ENCODE measurements at places on chromosomes 7 and 10.

GRCh38 chr10:17831896-17832295, 22.7 kb downstream of the MRC1 start:
- DNase-seq, result no peak

GRCh38 chr10:129968853-129969183, 4.7 kb upstream of the EBF3 start:
- no peak for DNase-seq

DNA sequence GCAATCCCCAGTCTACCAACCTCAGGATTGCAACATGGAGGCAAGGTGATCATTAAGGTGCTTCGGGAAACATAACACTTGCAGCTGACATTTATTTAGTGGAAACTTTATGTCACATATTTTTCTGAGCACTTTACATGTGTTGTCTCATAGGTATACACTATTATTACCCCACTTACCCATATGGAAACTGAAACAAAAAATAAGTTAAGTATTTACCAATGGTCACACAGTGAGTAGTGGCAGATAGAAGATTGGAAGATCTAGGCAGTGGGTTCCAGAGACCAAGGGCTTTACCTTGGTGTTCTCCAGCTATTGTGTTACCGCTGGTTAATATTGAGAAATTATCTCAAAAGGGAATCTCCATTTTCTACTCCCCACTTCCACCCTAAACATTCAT, 1279.1 kb upstream of the SORCS1 start:
- no peak for DNase-seq

DNA sequence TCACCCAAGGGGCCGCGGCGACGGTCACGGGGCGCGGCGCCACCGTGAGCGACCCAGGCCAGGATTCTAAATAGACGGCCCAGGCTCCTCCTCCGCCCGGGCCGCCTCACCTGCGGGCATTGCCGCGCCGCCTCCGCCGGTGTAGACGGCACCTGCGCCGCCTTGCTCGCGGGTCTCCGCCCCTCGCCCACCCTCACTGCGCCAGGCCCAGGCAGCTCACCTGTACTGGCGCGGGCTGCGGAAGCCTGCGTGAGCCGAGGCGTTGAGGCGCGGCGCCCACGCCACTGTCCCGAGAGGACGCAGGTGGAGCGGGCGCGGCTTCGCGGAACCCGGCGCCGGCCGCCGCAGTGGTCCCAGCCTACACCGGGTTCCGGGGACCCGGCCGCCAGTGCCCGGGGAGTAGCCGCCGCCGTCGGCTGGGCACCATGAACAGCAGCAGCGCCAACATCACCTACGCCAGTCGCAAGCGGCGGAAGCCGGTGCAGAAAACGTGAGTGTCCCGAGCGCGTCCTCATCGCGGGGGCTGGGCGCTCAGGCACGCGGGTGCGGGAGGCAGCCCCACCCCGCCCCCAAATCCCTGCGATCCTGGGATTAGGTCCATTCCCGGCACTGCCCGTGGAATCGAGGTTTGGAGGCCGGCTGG, 509 bp downstream of the AHR start:
- DNase-seq, result no peak

GRCh38 chr7:106285855-106286492, 1.2 kb upstream of the NAMPT start:
- no peak for DNase-seq

GRCh38 chr10:111934931-111935330, 248.6 kb downstream of the GPAM start:
- DNase-seq, result no peak

GRCh38 chr7:105014693-105015389, 836 bp downstream of the KMT2E start:
- no peak for DNase-seq

- no peak for DNase-seq
These were observed 111.3 kb downstream of the ITGB8 start for GRCh38 chr7:20441991-20442441.

- no peak for DNase-seq
These were observed 129.4 kb downstream of the WDR11 start for GRCh38 chr10:120980279-120981255.

- no peak for DNase-seq
These were observed 101.8 kb upstream of the MKLN1 start for GRCh38 chr7:131225619-131226513.

GRCh38 chr10:3533296-3533695, 251.7 kb downstream of the KLF6 start:
- no peak for DNase-seq

- peak; percentile 28 for DNase-seq
These were observed 905 bp downstream of the C1GALT1 start for GRCh38 chr7:7183061-7183837.

GRCh38 chr10:72727130-72727529, 35.2 kb downstream of the MCU start:
- no peak for DNase-seq

GRCh38 chr7:85215098-85215497, 28.2 kb upstream of the SEMA3D start:
- no peak for DNase-seq

DNA sequence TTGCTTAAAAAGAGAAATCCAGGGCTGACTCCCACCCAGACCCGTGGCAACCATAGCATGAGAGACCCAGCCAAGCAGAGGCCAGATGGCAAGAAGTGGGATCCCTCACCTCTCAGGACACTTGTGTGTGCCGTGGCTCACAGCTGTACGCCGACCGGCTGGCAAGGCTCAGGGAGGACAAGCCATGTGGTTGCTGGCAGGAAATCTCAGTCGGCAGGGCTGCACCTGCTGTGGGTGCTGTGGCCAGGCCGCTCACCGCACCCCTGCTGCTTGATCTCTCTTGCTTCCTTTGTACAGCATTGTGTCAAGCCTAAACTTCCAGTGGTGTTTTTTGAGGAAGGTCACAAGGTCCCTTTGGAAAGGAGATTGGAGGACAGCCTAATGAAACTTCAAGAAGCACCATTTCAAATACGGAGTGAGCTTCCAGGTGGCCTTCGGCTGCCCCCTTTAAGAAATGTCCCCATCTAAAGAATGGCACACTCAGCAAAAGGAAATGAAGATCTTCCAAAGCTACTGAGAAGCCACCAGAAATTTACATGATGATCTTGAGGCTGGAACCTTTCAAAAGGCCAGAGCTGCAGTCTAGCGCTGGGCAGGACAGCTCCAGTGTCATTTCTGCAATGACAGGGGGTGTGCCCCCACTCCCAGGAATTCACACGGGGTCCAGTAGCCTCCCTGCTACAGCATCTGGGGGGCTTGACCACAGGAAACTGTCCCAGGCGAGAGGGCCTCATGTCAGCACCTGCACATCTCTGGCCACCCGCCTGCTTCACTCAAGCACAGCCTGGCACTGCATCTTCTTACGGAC, 409.0 kb upstream of the MGMT start:
- no peak for DNase-seq

GRCh38 chr10:78768876-78769275, 299.9 kb upstream of the ZMIZ1 start:
- no peak for DNase-seq

- DNase-seq, result peak; percentile 85
These were observed 43.8 kb downstream of the EXOC6 start for GRCh38 chr10:92891885-92892690.

DNA sequence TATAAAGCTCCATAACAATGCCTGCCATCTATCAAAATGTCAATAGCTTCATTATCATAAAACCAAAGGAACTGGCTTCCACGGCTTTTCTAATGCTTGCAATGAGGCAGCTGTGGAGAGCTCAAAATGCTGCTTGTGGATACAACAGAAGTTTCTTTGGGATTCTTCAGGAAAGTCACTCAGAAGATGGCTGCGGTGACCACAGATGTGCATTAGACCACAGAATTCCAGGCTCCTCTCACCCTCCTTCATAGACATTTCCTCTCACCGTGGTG, 77.2 kb downstream of the CDCA7L start:
- no peak for DNase-seq

DNA sequence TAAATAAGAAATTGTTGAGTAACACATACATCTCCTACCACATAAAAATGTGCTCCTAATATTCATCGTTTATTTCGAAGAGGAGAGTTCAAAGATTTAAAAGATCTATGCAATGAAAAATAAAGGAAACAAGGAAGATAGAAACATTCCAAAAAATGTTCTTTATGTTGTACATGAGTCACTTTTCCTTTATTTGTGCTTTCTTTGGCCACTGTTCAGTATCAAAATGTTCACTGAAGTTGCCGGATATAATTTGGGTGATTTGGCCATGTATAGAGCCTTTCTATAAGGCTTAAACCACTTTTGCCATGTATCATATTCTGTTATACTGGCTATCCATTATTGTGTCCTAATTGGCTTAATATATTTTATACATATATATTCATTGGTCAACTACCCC, 62.9 kb upstream of the PRR15 start:
- no peak for DNase-seq

GRCh38 chr7:151038951-151039849, 9.1 kb upstream of the ASIC3 start:
- DNase-seq, result peak; percentile 84

DNA sequence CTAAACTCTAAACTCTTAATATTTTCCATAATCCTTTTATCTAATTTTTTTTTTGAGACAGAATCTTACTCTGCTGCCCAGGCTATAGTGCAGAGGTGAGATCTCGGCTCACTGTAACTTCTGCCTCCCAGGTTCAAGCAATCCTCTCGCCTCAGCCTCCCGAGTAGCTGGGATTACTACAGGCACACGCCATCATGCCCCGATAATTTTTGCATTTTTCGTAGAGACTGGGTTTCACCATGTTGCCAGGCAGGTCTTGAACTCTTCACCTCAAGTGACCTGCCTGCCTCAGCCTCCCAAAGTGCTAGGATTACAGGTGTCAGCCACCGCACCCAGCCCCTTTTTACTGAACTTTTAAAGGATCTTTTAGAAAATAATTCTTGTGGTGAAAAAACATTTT, 110.2 kb upstream of the PHF14 start:
- DNase-seq, result no peak

DNA sequence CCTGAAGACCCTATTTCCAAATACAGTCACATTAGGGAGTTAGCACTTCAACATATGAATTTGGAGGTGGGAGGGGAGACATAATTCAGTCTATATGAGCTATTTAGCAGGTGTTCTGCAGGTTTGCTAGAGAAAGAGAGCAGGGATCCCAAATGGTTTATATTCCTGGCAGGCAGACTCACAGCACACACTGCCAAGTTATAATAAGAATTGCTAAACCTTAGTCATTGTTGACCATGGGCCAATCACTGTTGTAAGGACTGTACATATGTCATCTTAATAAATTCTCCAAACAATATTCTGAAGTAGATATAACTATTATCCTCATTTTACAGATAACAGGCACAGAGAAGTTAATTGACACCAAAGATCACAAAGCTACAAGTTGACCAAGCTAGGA, 1.5 kb upstream of the CCDC3 start:
- DNase-seq, result no peak

DNA sequence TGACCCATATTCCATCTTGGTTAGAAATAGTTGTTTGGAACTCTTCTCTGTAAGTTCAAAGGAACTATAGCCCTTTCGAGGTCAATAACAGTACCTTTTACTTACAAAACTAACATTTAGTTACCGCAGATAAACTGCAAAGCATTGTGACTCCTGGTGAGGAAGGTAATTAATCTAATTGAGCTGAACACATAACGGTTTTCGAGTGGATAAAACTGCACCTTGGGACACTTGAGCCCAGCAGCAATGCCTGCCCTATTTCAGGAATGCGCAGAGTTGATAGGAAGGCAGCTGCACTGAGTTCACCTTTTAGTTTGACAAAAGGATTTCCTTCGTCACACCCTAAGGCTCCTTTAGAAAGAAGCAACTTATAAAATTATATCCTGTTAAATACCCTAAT, 75.4 kb downstream of the JAZF1 start:
- no peak for DNase-seq

GRCh38 chr7:47074702-47075153, 507.2 kb downstream of the TNS3 start:
- DNase-seq, result no peak

GRCh38 chr7:136496551-136496950, 371.9 kb upstream of the CHRM2 start:
- no peak for DNase-seq

Measured in HS-5 (cell line).